HCT116 (cell line): ENCODE measurements at places on chromosomes 2 and 18. TPM values are rescaled to one million over a fixed set of nuclear protein-coding genes. Genes with fewer than 3 reads are reported as not detected.

DNA sequence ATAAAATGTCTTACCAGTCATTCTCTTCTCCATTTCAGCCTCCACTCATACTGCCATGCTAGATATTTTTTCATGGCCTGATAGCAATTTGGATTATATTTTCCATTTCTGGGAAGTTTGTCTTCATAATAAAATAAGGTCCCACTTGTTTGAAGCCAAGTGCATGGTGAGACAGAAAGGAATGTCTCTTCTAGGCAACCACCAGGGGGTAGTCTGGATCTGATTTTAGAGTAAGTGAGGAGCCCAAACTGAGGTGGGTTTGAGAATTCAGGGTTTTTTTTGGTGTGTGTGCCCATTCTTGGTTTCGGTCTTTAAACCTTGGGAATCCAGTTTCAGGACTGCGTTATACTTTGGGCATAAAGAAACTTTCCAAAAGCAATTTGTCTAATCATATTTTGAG, 315.5 kb downstream of the RPRM start:
- no peak overlapping the region for H3K4me3 ChIP-seq
- no peaks in the 10 kb centered on the region for H3K36me3 ChIP-seq
- no peak overlapping the region for H3K27ac ChIP-seq
- H3K4me1 ChIP-seq = 0 out of 2 replicates have a peak, but pooled peaks cover 3% of the 10 kb centered on the region
- DNase-seq = peak; percentile 53

GRCh38 chr18:76421685-76422078, 73.4 kb downstream of the ZNF516 start:
- no peaks in the 10 kb centered on the region for H3K27me3 ChIP-seq
- DNase-seq = no peak
- no peak overlapping the region for H3K4me3 ChIP-seq
- no peak overlapping the region for H3K27ac ChIP-seq
- no peaks in the 10 kb centered on the region for H3K4me1 ChIP-seq

DNA sequence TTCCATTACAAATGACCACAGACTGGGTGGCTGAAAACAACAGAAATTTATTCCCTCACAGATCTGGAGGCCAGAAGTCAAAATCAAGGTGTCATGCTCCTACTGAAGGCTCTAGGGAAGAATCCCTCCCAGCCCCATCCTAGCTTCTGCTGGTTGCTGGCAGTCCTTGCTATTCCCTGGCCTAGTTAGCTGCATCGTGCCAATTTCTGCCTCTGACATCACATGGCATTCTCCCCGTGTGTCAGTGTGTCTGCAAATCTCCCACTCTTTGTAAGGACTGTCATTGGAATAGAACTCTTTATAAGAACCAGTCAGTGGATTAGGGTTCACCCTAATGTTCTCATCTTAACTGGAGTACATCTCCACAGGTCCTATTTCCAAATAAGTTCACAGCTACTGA, 30.5 kb upstream of the NCKAP5 start:
- no peaks in the 10 kb centered on the region for H3K36me3 ChIP-seq
- no peak overlapping the region for H3K4me3 ChIP-seq
- no peak for DNase-seq
- H3K27me3 ChIP-seq = no peaks in the 10 kb centered on the region
- H3K27ac ChIP-seq = no peak overlapping the region

- H3K27ac ChIP-seq = no peak overlapping the region
- H3K4me1 ChIP-seq = no peaks in the 10 kb centered on the region
- H3K27me3 ChIP-seq = no peaks in the 10 kb centered on the region
Observed at GRCh38 chr2:191845248-191845715, 1.6 kb downstream of the CAVIN2 start.

- no peak for DNase-seq
- H3K4me3 ChIP-seq = no peak overlapping the region
- no peaks in the 10 kb centered on the region for H3K36me3 ChIP-seq
- no peak overlapping the region for H3K27ac ChIP-seq
- H3K4me1 ChIP-seq = no peaks in the 10 kb centered on the region
Observed at GRCh38 chr2:160687629-160688028, 194.0 kb upstream of the RBMS1 start.

GRCh38 chr2:159110784-159111183, 142.3 kb downstream of the TANC1 start:
- H3K27ac ChIP-seq = no peak overlapping the region
- H3K4me3 ChIP-seq = no peak overlapping the region
- no peaks in the 10 kb centered on the region for H3K27me3 ChIP-seq
- no peaks in the 10 kb centered on the region; the same call in 1 of the 2 replicates for H3K4me1 ChIP-seq

GRCh38 chr2:95380280-95380679, 22.2 kb upstream of the FAHD2A start:
- no peaks in the 10 kb centered on the region for H3K4me1 ChIP-seq
- no peak overlapping the region for H3K27ac ChIP-seq
- no peak for DNase-seq
- no peaks in the 10 kb centered on the region for H3K27me3 ChIP-seq
- H3K36me3 ChIP-seq = no peaks in the 10 kb centered on the region

- no peak overlapping the region for H3K27ac ChIP-seq
- H3K27me3 ChIP-seq = no peaks in the 10 kb centered on the region
- DNase-seq = no peak
- no peaks in the 10 kb centered on the region for H3K4me1 ChIP-seq
- H3K36me3 ChIP-seq = no peaks in the 10 kb centered on the region
Observed at GRCh38 chr2:135318808-135319207, 212.2 kb downstream of the ZRANB3 start.

- no peaks in the 10 kb centered on the region; the same call in 1 of the 2 replicates for H3K4me1 ChIP-seq
- peak; percentile 75 for DNase-seq
- H3K27me3 ChIP-seq = no peaks in the 10 kb centered on the region
- H3K4me3 ChIP-seq = peak within 1 kb of the TSS; percentile 61
Observed at GRCh38 chr2:18560031-18560796, at the start of gene RDH14. RDH14 (minus strand) TSS chr2:18560653; CDS start chr2:18560572, 81 bp downstream.

DNA sequence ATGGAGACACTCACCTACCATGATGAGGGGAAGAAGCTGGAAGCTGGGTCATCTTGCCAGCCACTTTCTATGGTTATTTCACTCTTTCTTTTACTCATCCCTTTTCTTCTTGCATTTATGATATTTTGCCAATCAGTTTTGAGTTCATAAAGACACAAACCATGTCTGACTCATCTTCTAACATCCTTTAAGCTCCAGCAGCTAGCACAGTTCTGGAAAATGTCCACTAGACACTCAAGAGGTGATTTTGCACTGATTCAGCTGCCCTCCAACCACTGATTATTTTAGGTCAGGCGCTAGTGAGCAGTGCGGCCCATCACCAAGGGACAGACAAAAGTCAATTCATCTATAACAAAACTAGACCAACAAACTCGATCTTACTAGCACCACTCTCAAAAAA, 537.1 kb upstream of the ID2 start:
- H3K4me3 ChIP-seq = no peak overlapping the region
- DNase-seq = no peak
- no peaks in the 10 kb centered on the region for H3K4me1 ChIP-seq
- no peaks in the 10 kb centered on the region for H3K36me3 ChIP-seq
- H3K27ac ChIP-seq = no peak overlapping the region
- H3K27me3 ChIP-seq = 0 out of 2 replicates have a peak, but pooled peaks cover 14% of the 10 kb centered on the region

- no peak for DNase-seq
- H3K27me3 ChIP-seq = no peaks in the 10 kb centered on the region
- no peak overlapping the region for H3K27ac ChIP-seq
- H3K4me3 ChIP-seq = no peak overlapping the region
Observed at GRCh38 chr2:15271276-15271675, 289.9 kb downstream of the NBAS start.

- H3K36me3 ChIP-seq = no peaks in the 10 kb centered on the region
- H3K4me1 ChIP-seq = peaks cover 7% of the 10 kb centered on the region
- peak overlapping the region; percentile 31 for H3K4me3 ChIP-seq
- no peaks in the 10 kb centered on the region for H3K27me3 ChIP-seq
- peak overlapping the region; percentile 78; the same call in 1 of the 2 replicates for H3K27ac ChIP-seq
- peak; percentile 23 for DNase-seq
Observed at GRCh38 chr2:10016001-10016801, 27.1 kb upstream of the KLF11 start.

DNA sequence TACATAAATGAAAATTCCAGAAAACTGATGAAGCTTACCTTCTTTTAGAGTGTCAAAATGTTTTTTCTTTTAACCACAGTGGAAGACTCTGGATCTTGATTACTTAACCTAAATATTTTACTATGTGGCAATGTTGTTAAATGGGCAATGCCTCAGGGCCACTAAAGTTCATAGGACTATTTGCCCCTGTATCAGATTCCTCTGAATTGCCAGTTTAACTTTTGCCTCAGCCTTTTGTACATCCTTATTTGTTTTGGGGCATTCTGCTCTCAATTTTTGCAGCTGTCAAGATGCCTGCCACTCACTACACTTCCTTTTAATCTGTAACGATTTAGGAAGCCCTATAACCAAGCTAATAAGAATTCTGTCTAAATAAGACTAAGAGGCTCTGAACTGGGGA, 31.7 kb upstream of the SERTAD2 start:
- H3K27me3 ChIP-seq = no peaks in the 10 kb centered on the region
- no peaks in the 10 kb centered on the region; the same call in 1 of the 2 replicates for H3K4me1 ChIP-seq
- DNase-seq = no peak
- H3K4me3 ChIP-seq = no peak overlapping the region

DNA sequence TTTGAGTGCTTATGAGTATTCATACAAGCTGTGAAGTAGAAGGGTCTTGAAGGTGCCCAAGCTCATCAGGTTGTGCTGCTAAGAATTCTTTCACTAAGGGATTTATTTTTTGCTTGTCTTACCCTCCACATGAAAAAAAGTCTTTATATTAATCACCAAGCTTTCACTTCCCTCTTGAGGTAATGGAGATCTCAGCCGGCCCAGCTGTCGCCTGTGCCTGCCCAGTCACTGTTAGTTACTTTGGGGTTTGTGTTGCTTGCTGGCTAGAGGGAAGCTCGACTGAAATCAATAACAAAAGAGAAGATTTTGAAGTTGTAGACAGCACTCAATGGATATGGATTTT, 21.9 kb downstream of the MC2R start:
- no peaks in the 10 kb centered on the region for H3K27me3 ChIP-seq
- no peak overlapping the region for H3K27ac ChIP-seq
- no peak overlapping the region for H3K4me3 ChIP-seq
- no peaks in the 10 kb centered on the region for H3K36me3 ChIP-seq
- H3K4me1 ChIP-seq = no peaks in the 10 kb centered on the region

DNA sequence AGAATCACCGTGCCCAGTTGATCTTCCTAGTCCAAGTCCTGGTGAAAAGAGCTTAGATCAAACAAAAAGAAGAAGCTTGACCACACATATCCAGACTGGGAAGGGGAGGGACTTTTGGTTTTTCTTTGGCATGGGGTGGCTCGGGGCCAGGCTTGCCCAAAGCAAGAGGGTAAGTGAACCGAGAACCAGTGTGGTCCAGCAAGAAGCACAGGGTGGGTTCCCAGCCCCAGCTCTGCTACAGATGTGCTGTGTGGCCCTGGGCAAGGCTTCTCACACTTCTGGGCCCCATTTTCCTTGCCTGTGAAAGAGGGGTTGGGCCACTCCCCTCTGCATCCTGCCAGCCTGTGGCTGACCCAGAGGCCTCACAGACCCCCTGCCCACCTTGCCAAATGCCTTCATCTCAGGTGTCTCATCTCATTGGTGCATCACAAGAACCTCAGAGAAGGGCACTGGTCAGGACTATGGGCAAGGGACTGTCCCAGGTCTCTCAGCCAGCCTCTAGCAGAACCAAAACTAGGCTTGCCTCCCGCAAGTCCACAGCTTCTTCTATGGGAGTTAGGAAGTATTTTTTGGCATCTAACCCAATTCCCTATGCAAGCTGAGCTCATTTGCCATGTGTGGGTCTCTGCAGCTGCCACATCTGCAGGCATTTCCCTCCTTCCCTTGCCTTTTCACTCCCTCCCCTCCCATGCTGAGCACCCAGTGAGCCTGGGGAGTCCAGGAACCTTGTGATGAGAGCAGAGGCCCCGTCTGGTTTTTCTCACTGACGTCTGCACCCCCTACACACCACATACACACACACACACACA, 6.9 kb downstream of the ATP6V1B1 start:
- no peak for DNase-seq
- H3K36me3 ChIP-seq = no peaks in the 10 kb centered on the region; the same call in 1 of the 2 replicates
- no peak overlapping the region for H3K4me3 ChIP-seq
- H3K27ac ChIP-seq = no peak overlapping the region

- no peak for DNase-seq
- H3K36me3 ChIP-seq = no peaks in the 10 kb centered on the region
- H3K27me3 ChIP-seq = no peaks in the 10 kb centered on the region
- H3K4me1 ChIP-seq = peaks cover 29% of the 10 kb centered on the region
- H3K27ac ChIP-seq = no peak overlapping the region
- no peak overlapping the region for H3K4me3 ChIP-seq
Observed at GRCh38 chr2:112031473-112032223, 23.4 kb upstream of the TMEM87B start.

DNA sequence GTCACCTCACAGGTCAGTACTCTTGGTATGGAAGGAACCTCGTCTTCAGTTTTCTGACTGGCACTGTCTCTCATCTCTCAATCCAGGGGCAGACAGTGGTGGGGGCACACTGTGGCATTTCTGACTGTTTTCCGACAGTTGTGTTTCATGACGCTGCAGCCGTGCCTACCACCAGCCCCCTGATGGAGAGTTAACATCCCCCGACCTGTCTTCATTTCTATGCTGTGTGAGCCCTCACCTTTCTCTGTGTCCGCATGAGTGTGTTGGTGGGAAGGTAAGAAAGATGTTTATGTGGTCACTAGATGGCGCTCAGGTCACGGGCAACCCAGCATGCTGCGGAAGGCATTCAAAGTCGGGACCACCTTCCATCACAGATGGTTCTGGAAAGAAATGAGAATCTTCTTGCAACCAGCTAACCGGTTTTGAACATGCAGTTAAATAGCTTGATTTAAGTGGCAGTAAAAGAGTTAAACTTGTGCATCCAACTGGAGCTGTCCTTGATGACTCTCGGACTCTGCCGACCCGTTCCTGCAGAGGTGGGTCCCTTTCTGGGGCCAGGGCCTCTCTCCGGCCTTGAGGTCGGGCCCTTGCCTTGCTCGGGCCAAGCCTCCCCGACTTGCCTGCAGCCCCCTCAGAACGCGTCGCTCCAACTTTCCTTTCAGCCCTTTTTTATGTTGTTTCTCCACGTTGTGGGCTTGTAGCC, 92.4 kb downstream of the DYSF start:
- H3K4me3 ChIP-seq = peak overlapping the region; percentile 53
- peak; percentile 57 for DNase-seq
- H3K27me3 ChIP-seq = no peaks in the 10 kb centered on the region
- H3K4me1 ChIP-seq = peaks cover 2% of the 10 kb centered on the region; the same call in 1 of the 2 replicates

Gene KLF7
- total RNA-seq = 15.4 TPM

Gene B3GNT7
- 6.1 TPM for total RNA-seq

Gene IL1RN
- 0.25 TPM for total RNA-seq

Gene GALNT13
- total RNA-seq = 0.44 TPM

Gene CHRNG
- not detected for total RNA-seq

Gene PPP1CB
- total RNA-seq = 174 TPM

Gene VIL1
- total RNA-seq = 0.49 TPM

Gene PIAS2
- 31.7 TPM for total RNA-seq

Gene ESCO1
- total RNA-seq = 19.6 TPM
